ENCODE measurements at places on chromosomes 3 and 15.

DNA sequence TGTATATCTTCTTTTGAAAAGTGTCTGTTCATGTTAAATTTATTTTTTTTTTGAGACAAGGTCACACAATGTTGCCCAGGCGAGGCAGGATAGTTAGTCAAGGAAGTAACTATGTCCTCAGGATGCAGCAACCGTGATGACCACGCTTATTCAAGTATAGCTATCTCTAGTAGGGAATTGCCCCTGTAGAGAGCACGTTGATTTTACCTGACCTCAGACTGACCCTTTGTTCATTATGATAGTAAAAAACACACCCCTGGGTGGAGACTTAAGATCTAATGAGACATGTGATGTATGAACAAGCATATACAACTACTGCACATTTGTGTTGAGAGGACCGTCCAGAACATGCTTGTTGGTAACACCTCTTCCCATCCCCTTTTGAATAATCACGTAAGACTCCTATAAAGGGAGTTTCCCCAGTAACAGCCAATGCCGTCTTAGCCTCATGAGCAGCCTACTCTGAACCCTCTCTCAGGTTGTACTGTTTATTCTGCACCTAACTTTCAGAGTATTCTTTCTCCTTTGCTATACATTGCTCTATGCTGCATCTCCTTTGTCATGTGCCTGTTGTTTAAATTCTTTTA, 32.9 kb downstream of the ZNF621 start:
- DNase-seq, result no peak

DNA sequence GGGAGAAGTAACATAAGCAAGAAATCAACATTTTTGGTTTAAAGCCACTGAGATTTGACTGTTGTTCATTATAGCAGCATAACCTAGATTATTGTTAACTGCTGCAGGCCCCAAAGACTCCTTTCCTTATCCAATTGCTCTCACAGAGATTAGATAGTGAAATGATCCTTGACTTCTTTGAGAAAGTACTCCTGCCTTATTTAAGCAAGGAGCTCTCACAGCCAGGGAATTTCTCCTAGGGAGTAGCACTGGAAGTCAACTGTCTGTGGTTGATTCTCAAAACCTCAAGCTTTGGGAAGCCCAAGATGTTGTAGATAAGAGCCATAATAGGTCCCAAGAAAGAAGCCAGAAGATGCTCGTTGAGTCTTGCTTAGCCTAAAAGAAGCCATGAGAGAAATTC, 151.8 kb upstream of the TSC22D2 start:
- no peak for DNase-seq

DNA sequence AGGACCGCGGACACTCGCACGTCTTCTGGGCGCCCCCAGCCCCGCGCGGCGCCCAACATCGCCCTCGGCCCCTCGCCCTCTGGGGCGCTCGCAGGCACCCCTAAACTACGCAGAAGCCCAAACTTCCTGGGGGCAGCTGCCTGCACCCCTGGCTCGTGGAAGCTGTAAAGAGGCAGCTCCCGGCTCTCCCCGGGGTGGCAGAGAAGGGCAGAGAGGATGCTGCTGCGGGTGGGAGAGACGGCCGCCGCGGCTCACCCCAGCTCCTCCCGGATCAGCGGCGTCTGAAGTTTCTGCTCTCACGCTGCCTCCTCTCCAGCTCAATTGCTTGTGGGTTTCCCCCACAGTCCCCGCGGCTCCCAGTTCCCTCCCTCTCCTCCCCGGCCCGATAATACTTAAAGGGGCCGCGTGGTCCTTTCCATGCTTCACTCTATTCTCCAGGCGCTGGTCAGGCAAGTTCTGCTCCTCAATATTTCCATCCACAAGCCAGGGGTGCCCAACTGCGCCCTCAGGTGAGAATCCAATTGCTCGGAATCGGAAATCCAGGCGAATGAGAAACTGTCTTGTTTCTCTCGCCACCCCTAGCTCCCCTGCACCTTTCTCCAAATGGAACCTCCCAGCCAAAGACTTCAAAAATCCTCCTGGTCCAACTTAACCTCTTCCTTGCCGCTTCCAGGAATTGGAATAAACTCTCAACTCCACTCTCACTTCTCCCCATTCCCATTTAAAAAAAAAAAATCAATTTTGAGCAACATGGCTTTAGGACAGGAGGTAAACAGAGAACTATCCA, 748.5 kb downstream of the ROBO1 start:
- DNase-seq, result peak; percentile 89

DNA sequence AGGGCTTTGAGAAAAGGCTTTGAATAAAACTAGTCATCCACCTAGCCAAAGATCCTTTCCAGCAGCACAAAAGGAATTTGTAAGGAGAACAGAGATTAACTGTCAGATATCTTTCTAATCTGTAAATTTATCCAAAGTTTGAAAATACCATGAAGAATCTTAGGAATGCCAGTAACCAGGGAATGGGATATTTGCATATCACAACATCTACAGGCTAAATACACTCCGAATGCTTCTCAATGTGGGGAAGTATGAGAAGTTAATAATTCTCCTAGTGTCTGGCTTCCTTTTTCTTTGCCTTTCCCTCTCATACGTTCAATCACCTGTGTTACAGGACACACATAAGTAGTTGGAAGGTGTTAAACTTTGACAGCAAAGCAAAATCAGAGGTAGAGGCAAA, 7.8 kb downstream of the ANAPC13 start:
- DNase-seq, result no peak

GRCh38 chr15:64037966-64038365, 8.3 kb downstream of the DAPK2 start:
- no peak for DNase-seq

DNA sequence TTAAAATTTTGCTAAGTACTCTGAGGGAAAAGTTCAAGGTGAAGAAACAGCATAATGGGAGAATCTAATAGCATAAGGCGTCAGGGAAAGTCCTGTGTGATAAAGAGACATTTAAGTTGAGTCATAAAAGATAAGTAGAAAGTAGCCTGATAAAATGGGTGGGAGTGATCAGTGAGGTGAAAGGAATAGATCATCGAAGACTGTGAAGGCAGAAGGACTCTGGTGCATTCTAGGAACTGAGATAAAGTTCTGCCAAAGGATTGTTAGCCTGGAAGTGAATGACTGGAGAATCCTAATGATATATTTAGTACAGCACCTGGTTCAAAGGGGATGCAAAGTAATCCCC, 149.9 kb downstream of the CFAP20DC start:
- no peak for DNase-seq

DNA sequence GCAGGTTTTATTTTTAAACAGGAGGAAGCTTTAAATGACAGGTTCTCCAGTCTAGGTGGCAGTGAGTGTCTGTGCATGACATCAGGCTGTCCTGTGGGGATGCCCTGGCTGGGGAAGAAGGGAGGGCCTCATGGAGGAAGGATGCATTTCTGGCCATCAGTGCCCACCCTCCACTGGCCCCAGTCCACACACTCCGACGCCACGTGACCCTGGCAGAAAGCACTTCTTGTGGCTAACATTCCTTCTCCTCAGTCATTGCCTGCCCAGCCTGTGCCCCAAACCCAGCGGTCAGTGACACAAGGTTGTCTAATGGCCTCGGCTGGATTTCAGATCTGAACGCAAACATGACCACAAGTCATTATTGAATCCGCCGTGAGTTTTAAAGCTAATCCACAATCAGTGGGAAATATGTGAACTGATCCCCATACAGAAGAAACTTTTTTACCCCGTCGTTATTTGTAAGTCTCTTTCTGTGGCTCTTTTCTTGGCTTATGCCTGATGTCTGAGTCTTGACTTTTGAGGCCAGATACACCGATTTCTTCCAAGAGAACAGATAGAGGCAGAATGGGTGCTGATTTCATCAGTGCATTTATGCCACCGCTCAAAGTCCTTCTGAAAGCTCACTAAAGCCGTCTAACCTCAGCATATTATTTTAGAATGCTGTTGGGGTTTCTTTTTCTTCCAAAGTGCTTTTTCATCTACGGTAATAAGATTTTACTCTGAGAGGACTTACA, 17.3 kb upstream of the LRRK1 start:
- DNase-seq, result no peak

- DNase-seq, result no peak
Measured at GRCh38 chr3:15295506-15295905, 36.9 kb downstream of the SH3BP5 start.

DNA sequence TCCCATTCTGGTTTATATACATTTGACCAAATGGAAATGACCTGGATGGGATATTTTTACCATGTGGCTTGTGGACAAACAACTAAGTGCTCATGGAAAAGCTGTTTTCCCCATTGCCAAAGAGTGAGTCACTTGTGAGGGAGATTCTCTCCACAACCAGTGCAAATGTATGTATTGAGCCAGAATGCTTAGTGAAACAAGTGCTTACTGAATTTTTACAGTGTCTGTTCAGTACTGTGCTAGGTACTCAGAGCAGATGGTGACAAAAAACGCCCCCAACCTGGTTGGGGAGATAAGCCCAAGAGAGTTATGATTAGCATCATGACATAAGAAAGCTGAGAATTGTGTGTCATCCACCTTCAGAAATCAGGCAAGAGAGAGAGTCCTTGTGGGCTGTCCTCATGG, 2.3 kb downstream of the CHP1 start:
- DNase-seq, result no peak

DNA sequence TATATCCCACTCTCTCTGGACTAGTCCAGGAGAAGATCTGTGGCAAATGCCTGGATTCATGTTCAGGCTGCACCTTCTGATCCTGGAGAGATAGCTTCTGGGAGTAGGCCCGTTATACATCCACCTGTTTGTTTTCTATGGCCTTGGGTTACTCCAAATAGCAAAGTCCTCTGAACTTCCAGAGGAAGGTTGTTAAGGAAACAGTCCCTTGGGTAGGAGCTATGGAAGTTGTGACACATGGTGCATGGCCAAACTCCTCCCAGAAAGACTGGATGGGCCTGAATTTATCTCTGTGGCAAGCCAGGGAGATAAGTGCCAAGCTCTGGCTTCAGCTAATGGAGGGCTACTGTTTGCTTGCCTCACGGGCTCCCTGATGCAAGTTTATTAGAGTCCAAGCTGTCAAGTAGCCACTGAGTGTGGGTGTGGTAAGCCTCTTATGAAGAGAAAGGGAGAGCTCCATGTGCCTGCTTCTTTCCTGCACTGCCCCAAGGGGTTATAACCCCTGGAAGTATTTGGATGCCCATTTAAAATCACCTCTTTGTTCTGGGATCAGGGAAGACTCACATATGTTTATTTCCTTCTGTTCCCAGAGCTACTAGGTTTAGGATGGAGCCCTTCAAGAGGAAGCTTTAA, 328.7 kb upstream of the ATP11B start:
- DNase-seq, result no peak

- no peak for DNase-seq
Measured at GRCh38 chr3:46712191-46713049, 5.2 kb downstream of the PRSS50 start.

- DNase-seq, result no peak
Measured at GRCh38 chr3:160184655-160185054, 40.6 kb upstream of the C3orf80 start.

DNA sequence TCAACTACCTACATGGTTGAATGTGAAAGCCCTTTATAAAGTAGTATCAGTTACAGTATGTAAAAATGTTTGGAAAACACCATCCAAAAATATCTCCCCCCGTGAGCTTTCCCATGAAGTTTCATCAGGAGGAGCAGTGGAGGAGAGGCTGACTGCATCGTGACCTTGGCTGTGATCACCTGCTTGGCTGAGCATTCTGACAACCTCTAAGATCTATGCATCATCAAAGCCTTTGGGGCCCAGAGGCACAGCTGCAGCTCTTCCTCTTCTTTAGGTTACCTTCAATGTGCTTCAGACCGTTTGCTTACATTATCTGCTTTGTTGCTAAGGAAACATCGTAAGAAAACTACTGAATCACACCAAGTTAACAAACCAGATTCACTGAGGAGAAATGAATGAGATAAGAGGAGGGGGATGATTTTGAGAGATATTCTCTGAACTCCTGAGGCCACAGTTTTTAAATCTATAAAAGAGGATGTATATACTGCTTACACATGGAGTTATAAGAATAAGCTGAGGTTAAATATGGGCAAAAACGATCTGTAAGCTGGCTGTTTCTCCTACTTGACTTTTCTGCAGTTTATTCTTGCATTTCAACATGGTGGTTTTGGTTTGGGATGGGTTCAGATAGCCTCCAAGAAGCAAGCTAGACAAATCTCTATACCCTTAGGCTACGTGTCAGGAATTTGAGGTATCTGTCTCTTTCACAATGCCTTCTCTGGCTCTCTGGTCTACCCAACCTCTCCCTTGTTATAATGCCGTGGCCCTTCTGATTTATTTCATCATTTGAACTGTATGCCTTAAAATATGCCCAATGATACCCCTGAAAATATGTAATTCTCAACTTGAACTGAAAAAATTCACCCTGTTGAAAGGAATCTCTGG, 4.0 kb downstream of the GCSAM start:
- DNase-seq, result peak; percentile 48

GRCh38 chr15:28919201-28919635, 33.4 kb downstream of the APBA2 start:
- no peak for DNase-seq

GRCh38 chr15:28889346-28889745, 3.6 kb downstream of the APBA2 start:
- DNase-seq, result no peak

Data from iPS DF 19.7 (cell line).